Activated CD4-positive, CD25-positive, alpha-beta regulatory T cell (primary cell): ENCODE measurements at places on chromosomes 16 and 17.

DNA sequence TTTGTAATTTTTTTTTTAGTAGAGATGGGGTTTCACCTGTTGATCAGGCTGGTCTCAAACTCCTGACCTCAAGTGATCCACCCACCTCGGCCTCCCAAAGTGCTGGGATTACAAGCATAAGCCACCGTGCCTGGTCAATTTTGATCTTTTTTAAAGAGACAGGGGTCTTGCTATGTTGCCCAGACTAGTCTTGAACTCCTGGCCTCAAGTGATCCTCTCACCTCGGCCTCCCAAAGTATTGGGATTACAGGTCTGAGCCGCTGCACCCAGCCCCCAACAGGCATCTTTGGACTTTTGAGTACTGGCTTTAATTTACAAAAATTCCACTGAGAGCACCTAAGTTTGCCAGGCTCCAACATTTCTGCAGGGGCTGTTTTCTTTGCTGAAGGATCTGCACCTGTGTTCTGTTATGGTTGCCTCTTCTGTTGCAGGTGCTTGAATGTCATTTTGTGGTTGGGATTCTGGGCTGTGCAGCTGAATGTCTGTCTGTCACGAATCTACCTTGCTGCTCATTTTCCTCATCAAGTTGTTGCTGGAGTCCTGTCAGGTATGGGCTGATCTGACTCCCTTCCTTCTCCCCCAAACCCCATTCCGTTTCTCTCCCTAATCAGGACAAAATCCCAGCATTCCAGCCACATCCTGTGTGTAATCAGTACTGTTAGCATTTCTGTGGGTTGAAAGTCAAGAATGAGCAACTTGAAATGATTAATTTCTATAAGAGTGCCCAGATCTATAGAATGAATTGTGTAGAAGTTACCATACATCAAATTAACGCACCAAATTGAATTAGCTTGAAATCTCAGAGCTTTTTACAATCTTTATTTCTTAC lies 8.5 kb downstream of the G6PC1 start:
- DNase-seq: no peak

DNA sequence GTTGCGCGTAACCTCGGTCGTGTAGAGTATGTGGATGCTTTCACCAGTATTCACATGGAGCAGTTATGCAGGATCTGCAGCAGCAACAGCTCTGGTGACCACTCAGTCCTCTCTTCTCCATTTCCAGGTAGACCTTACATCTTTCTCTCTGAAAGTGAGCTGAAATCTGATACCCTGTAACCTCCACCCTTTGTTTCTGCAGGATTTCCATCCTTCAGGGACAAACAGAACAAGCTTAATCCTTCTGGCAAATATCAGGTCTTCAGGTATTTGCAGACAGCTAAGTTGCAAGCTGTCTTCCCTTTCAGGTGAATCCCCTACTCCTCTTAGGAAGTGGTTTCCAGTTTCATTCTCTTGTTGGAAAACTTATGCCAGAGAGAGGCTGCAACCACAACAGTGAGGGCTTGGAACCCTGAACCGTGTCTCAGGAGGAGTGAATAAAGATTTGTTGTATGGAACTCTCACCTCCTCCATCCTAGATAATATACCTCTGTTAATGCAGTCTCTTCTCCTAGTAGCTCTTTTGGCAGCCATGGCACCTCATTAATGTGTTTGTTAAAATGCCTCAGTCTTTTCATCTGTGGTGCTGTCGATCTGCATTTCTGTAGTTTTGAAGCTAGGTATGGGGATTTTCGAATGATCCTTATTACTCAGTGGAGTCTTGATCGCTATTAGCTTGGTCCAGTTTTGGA lies 172.5 kb downstream of the PRKCA start:
- no peak for DNase-seq

DNA sequence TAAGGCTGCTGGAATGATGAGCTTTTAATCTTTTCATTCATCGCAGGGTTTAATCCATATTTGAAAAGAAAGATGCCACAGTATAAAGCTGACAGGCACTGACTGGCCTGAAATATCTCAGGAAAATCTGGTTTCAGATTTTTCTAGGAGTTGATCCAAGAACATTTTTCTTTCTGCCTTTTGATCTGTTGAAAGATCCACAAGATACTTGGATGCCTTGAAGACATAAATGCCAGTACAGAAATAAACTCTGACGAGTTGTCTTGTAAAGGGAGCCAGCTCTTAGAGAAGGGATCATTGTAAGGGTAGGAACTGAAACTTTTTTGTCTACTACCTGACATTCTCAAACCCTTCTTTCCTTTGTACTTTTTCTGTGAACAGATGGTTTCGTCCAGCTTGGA lies 25.4 kb upstream of the KRT20 start:
- no peak for DNase-seq

- DNase-seq: no peak
These were observed 24.9 kb downstream of the ITGB3 start for GRCh38 chr17:47278561-47278960.

- no peak for DNase-seq
These were observed 24.7 kb downstream of the KDM8 start for GRCh38 chr16:27228045-27228444.

DNA sequence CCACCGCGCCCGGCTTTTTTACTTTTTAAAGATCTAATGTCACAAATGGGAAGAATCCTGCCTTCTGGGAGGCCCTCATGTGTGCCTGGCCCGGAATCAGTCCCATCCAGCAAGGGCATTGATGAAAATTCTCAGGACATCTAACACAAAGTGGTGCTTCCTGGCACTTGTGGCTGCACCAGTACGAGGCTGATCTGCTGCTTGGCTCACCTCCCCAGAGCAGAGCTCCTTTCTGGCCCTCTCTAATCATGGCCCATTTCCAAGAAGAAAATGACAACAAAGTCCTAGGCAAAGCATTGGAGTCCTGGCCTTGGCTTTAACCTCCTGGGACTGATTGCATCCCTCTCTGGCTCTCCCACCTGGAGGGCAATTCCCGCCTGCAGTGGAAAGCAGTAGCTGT lies 50.7 kb upstream of the SIAH1 start:
- no peak for DNase-seq

- no peak for DNase-seq
These were observed 269.9 kb downstream of the SHISA9 start for GRCh38 chr16:13171313-13171712.

DNA sequence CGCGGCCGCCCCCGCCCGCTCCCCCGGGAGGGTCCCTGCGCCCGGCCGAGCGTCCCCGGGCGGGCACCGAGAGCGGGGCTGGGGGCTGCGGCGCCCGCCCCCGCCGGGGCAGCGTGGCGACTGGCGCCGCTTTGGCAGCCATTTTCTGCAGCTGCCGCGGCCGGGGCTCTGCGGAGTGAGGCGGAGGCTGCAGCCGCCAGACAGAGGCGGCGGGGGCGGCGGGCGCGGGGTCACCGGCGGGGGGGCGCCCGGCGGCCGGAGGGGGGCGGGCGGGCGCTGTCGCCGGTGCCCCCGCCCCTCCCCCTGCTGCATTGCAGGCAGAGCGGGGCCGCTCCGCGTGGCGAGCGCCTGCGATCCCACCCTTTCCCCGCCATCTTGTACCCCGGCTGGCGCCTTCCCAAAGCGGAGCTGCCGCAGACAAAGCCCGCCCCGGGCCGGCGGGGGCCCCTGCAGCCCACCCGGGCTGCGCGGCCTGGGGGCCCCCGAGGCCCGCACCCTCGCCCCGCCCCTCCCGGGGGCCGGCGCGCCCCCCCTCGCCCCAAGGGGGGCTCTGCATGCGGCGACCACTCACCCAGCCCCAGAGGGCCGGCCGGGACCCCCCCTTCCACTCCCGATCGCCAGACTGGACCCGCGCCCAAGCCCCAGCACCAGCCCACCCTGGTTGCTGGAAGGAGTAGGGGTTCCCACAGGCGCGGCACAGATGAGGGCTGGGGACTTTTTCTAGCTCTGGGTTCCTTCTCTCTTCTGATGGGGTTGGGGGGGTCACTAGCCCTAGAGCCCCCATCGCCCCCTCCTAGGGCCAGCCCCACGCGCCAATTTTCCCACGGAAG lies 16.6 kb upstream of the CBX8 start:
- no peak for DNase-seq

- DNase-seq: no peak
These were observed 14.3 kb downstream of the LITAF start for GRCh38 chr16:11572301-11572995.

DNA sequence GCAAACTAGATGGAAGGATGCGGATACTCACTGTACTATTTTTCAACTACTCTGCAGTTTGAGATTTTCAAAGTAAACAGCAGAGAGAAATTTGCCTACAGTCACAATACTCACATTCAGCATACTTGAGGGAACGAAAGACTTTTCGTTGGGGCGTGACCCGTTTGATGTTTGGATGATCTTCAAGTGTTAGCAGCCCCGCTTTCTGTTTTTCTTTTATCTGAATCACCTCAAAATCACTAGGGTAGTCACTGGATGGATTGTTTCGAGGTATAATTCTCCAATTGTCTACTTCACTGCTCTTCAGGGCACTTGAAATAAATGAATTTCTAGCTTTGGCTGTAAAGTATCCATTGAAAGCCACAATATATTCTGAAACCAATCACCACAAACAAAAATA lies 17.8 kb downstream of the MBTPS1 start:
- DNase-seq: no peak

GRCh38 chr17:48799069-48799723 lies 17.8 kb downstream of the TTLL6 start:
- DNase-seq: no peak

DNA sequence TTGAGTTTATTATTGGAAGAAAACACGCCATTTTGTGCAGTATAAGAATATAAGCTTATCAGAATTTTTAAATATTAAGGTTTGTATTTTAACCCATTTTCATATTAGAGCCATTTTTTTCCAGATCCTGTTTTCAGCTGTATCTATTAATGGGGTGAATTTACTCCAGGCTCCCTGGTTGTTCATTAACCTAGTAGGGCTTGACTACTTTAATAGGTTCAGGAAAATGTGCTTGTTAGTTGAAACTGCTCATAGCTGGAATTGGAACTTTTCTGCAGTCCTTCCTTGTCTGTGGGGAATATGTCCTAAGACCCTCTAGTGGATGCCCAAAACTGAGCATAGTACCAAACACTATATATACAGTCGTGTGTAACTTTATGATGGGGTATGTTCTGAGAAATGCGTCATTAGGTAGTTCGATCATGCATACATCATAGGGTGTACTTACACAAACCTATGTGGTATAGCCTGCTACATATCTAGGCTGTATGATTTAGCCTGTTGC lies 28.0 kb downstream of the NFAT5 start:
- no peak for DNase-seq

- no peak for DNase-seq
These were observed 34.0 kb downstream of the RHBDL3 start for GRCh38 chr17:32299580-32300164.

DNA sequence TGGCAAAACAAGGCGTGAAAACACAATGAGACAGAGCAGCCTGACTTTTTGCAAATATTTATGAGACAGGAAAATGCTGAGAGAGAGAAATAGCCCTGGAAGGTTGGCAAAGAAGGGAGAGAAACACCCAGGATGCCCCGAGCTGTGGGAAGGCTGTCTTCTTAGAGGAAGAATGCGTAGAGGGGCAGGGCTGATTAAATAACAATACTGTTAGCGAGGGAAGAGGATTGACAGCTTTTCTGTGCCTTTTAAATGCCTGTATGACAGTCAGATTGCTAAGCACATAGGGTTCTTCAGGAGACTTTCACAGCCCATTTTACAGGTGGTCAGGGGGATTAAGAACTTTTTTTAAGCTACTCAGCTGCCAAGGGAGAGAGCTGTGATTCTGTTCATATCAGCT lies 219.2 kb downstream of the SHISA9 start:
- no peak for DNase-seq

DNA sequence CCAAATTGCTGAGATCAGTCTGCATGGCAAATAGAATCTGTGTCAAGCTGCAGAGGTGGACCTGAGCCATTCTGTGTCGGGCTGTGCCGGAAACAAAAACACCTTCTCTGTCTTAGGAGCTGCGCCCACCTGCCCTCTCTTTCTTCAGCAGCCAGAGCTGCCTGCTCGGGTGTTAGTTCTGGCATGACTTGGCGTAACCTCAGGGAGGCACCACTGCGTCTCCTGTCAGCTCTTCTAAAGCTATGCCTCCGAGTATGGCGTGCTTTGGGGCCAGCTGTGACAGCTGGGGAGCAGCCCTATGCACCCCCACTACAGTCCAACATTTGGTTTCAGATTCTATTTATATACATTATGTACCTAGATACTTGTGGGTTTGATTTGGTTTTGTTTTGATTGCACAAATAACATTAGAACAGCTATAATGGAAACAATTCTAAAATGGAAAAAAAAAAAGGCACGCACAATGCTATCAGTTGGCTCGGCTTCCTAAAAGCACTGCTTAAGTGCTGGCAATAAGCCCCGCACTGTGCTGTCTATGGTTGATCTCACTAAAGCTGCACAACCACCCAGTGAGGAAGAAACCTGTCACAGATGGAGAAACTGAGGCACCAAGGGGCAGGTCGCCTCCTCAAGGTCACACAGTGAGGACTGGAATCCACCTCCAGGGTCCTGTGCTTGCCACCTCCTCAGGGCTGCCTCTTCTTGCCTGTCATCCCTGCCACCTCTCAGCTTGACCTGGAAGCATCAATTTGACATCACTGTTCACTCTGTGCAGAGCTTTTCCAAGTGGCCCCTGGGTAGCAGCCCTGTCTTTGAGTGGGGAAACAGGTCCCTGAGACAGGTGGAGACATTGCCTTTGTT lies 18.7 kb upstream of the ADGRG1 start:
- DNase-seq: no peak

DNA sequence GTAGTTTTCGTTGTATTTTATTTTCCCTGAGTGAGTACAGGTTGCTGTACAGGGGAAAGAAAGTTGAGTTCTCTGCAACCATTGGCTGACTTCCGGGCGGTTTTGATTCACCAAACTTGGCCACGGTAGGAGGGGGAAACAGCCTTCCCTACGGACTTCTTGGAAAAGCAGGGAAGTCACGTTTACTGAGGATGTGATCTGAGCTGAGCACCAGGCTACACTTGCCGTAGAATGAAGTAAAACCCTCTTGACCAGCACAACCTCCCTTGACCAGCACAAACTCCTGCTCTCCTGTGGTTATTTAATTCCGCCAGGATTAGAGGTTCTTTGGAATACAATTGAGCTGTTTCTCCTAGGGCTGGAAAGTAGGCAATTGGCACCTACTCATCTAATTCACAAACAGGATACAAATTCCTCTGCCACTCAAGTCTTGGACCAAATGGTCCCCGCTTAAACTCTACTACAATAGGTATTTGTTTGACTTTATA lies 242.0 kb upstream of the RBFOX1 start:
- no peak for DNase-seq

DNA sequence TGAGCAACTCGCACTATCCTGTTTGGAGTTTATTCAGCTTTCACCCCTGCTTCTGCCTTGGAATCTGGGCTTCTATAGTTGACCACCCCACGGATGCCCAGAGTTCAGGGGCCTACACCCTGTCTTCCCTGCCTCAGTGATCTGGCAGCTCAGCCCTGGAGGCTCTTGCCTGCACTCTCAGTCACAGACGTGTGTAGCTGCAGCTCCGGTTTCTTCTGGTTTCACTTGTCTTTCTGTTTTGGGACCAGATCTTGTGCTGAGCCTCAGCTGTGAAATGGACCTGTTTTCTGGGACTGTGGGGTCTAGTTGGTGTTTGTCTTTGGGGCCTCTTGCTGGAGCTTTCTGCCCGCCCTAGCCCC lies 5.8 kb downstream of the GPT2 start:
- DNase-seq: no peak
